ENCODE measurements at places on chromosomes 7 and 10. TPM values are rescaled to one million over a fixed set of nuclear protein-coding genes. Genes with fewer than 3 reads are reported as not detected.
A peak's percentile ranks its signal among the peaks of the same experiment; 100 is the strongest.

ENKUR gene
- not detected for total RNA-seq

NEURL1 gene
- 0.18 TPM for total RNA-seq

VAX1 gene
- total RNA-seq, result not detected

MOGAT3 gene
- total RNA-seq, result not detected

CROT gene
- total RNA-seq, result 19.5 TPM

CYP2E1 gene
- total RNA-seq, result 3.4 TPM

ST7 gene
- 35.3 TPM for total RNA-seq

- H3K4me1 ChIP-seq, result no peaks in the 10 kb centered on the region
- no peak overlapping the region for H3K27ac ChIP-seq
- no peak for DNase-seq
- H3K27me3 ChIP-seq, result no peaks in the 10 kb centered on the region
- no peak overlapping the region for H3K4me3 ChIP-seq
- peaks cover 6% of the 10 kb centered on the region for H3K36me3 ChIP-seq
These were observed 52.1 kb downstream of the TRRAP start for GRCh38 chr7:98930464-98930863.

GRCh38 chr10:2882628-2883027, 184.7 kb upstream of the PFKP start:
- no peaks in the 10 kb centered on the region for H3K36me3 ChIP-seq
- no peak overlapping the region for H3K27ac ChIP-seq
- no peaks in the 10 kb centered on the region for H3K27me3 ChIP-seq
- H3K4me1 ChIP-seq, result no peaks in the 10 kb centered on the region
- H3K4me3 ChIP-seq, result no peak overlapping the region

- no peaks in the 10 kb centered on the region for H3K27me3 ChIP-seq
- no peaks in the 10 kb centered on the region for H3K36me3 ChIP-seq
- H3K4me1 ChIP-seq, result no peaks in the 10 kb centered on the region
- no peak overlapping the region for H3K27ac ChIP-seq
- no peak for DNase-seq
These were observed 17.0 kb downstream of the COBL start for GRCh38 chr7:51299391-51300133.

DNA sequence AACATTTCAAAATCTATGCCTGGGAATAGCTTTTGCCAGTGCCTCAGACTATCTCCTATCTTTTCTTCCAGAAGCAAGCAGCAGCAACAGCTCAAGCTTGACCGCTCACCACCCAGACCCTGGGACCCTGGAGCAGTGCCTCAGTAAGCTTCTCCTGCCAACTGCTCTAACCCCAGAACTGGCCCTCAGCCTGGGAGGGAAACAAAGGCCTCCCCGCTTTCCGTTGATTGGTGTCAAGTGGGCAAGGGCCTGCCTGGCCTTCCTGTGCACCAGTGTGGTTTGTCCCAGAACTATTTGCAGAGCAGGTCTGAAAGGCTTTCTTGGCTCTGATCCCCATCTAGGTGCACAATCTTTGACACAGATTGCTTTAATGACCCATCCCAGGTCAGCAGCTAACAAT, 3.3 kb upstream of the ATP6V0A4 start:
- H3K36me3 ChIP-seq, result no peaks in the 10 kb centered on the region
- no peak overlapping the region for H3K27ac ChIP-seq
- no peak overlapping the region for H3K4me3 ChIP-seq
- no peaks in the 10 kb centered on the region for H3K27me3 ChIP-seq

DNA sequence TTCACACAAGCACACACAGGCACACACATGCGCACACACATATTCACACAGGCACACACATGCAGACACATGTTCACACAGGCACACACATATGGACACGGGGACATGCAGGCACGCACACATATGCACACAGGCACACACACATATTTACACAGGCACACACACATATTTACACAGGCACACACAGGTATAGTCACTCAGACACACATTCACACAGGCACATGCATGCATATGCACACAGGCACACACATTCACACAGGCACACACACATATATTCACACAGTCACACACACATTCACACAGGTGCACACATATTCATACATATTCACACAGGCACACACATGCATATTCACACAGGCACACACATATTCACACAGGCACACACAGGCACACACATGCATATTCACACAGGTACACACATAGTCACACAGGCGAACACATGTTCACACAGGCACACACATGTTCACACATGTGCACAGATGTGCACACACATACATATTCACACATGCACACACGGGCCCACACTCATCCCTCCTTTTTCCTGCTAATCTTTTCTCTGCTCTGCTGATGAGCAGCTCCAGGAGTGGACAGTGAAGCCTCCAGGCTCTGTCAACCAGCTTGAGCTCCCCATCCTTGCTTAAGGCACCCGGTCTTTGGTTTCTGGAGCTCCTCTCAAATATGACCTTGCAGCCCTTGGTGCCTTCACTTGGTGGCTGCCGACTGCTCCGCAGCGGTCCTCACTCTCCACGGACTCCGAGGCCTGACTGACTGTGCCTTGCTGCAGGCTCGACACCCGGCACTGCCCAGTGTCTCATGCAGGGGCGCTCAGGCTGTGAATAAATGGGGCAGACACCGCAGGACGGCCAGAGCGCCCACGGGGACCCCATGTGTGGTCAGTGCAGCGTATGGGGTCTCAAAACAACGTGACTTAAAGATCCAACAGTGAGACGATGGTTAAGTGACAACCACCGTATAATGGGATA, 581.2 kb upstream of the MGMT start:
- no peaks in the 10 kb centered on the region for H3K36me3 ChIP-seq
- no peaks in the 10 kb centered on the region for H3K27me3 ChIP-seq
- no peak overlapping the region for H3K4me3 ChIP-seq
- no peak for DNase-seq
- no peaks in the 10 kb centered on the region for H3K4me1 ChIP-seq

- H3K27me3 ChIP-seq, result no peaks in the 10 kb centered on the region
- H3K4me3 ChIP-seq, result no peak overlapping the region
- H3K36me3 ChIP-seq, result no peaks in the 10 kb centered on the region
- H3K4me1 ChIP-seq, result no peaks in the 10 kb centered on the region
These were observed 44.8 kb upstream of the NCAPG2 start for GRCh38 chr7:158749396-158749795.

DNA sequence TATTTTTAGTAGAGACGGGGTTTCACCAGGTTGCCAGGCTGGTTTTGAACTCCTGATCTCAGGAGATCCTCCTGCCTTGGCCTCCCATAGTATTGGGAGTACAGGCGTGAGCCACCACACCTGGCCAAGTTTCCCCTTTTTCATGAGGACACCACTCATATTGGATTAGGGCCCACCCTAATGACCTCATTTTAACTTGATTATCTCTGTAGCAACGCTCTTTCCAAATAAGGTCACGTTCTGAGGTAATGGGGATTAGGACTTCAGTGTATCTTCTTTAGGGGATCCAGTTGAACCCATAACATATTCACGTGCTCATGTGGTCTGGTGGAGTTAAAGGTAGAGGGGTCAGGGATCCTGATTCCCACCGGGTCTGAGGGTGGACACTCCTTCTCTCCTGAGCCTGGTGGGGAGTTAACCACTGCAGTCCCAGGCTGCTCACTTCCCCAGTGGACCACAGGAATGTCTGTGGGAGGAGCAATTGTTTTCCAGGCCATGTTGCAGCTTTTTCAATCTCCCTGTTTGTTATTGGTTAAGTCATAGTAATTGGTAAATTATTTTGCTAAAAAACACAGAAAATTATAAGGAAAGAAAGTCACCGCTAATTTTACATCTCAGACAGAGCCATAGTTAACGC, 130.5 kb downstream of the GRK5 start:
- H3K27me3 ChIP-seq, result no peaks in the 10 kb centered on the region
- peaks cover 1% of the 10 kb centered on the region for H3K4me1 ChIP-seq
- no peak for DNase-seq
- H3K36me3 ChIP-seq, result peaks cover 2% of the 10 kb centered on the region

GRCh38 chr7:92625617-92626016, 35.4 kb upstream of the FAM133B start:
- no peaks in the 10 kb centered on the region for H3K36me3 ChIP-seq
- no peak overlapping the region for H3K27ac ChIP-seq
- H3K27me3 ChIP-seq, result no peaks in the 10 kb centered on the region
- no peaks in the 10 kb centered on the region for H3K4me1 ChIP-seq
- H3K4me3 ChIP-seq, result no peak overlapping the region

GRCh38 chr7:2142386-2142785, 90.4 kb downstream of the MAD1L1 start:
- no peak overlapping the region for H3K27ac ChIP-seq
- no peak for DNase-seq
- no peaks in the 10 kb centered on the region for H3K27me3 ChIP-seq
- no peaks in the 10 kb centered on the region for H3K4me1 ChIP-seq

GRCh38 chr7:151404216-151405011, 5.4 kb downstream of the WDR86 start:
- no peak for DNase-seq
- no peaks in the 10 kb centered on the region for H3K4me1 ChIP-seq

DNA sequence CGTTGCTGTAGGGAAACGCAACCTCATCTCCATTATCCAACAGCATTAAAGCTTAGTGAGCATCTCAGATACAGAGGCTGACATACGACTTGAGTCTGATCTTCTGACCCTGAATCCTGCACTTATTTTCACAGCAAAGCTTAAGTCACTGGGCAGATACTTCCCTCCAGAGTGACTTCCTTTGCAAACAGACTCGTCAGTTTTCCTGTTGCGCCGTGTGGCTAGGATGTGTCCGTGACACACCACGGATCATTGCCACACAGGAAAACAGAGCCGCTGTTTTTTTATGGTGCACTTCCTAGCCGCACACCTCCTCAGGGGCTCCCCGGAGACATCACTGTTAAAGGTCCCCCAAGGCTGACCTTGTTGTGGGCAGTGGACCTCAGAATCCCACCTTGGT, 94.9 kb upstream of the MKI67 start:
- DNase-seq, result no peak
- H3K4me1 ChIP-seq, result no peaks in the 10 kb centered on the region
- H3K4me3 ChIP-seq, result no peak overlapping the region
- H3K27ac ChIP-seq, result no peak overlapping the region
- no peaks in the 10 kb centered on the region for H3K36me3 ChIP-seq

DNA sequence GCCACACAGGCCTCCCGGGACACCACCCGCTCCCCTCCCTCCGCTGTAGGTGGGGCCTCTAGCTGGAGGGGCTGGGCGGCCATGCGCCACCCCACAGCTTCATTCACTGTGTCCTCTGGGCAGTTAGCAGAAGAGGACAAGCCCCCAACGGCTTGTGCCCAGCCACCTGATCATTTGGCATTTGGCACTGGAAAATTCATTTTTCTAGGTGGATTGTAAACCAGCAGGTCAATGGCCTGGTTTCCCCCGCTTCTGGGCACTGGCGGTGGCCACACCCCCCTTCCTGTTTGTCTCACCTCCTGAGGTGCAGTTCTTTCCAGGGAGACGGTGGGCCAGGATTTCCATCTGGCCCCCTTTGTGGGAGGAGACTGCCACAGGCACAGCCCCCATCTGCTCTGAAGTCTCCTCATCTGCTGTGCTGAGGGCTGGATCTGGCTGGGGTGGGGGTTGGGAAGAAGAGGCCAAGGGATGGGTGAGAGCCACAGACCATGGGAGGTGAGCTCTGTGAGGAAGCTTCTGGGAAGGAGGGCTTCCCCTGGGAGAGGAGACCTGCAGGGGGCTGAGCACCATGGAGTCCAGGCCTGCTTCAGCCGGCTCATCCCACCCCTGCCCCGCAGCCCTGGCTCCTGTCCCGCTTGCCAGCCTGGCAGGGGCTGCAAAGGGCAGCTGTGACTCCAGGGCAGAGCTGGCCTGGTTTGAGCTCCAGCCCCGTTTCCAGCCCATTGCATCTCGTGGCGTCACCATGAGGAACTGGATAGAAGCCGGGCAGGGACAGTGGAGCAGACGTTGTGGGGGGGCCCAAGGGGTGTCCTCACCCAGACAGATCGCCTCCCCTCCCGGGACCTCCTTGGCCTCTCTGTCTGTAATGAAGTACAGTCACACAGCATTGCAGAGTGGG, 40.1 kb upstream of the SLC29A3 start:
- no peak for DNase-seq
- H3K27me3 ChIP-seq, result no peaks in the 10 kb centered on the region
- no peak overlapping the region for H3K4me3 ChIP-seq
- no peaks in the 10 kb centered on the region for H3K36me3 ChIP-seq

- H3K27me3 ChIP-seq, result no peaks in the 10 kb centered on the region
- peak overlapping the region; percentile 88 for H3K27ac ChIP-seq
- H3K4me1 ChIP-seq, result peaks cover 4% of the 10 kb centered on the region
- DNase-seq, result peak; percentile 48
These were observed 24.4 kb upstream of the ELN start for GRCh38 chr7:74003621-74004020.

GRCh38 chr7:120665068-120665467, 192.9 kb downstream of the TSPAN12 start:
- H3K27me3 ChIP-seq, result no peaks in the 10 kb centered on the region
- DNase-seq, result no peak
- no peak overlapping the region for H3K4me3 ChIP-seq
- H3K36me3 ChIP-seq, result no peaks in the 10 kb centered on the region

GRCh38 chr7:6545398-6546126, 5.7 kb downstream of the GRID2IP start:
- no peak overlapping the region for H3K27ac ChIP-seq
- no peaks in the 10 kb centered on the region for H3K27me3 ChIP-seq
- no peaks in the 10 kb centered on the region for H3K36me3 ChIP-seq
- no peak for DNase-seq
- no peaks in the 10 kb centered on the region for H3K4me1 ChIP-seq
- no peak overlapping the region for H3K4me3 ChIP-seq

DNA sequence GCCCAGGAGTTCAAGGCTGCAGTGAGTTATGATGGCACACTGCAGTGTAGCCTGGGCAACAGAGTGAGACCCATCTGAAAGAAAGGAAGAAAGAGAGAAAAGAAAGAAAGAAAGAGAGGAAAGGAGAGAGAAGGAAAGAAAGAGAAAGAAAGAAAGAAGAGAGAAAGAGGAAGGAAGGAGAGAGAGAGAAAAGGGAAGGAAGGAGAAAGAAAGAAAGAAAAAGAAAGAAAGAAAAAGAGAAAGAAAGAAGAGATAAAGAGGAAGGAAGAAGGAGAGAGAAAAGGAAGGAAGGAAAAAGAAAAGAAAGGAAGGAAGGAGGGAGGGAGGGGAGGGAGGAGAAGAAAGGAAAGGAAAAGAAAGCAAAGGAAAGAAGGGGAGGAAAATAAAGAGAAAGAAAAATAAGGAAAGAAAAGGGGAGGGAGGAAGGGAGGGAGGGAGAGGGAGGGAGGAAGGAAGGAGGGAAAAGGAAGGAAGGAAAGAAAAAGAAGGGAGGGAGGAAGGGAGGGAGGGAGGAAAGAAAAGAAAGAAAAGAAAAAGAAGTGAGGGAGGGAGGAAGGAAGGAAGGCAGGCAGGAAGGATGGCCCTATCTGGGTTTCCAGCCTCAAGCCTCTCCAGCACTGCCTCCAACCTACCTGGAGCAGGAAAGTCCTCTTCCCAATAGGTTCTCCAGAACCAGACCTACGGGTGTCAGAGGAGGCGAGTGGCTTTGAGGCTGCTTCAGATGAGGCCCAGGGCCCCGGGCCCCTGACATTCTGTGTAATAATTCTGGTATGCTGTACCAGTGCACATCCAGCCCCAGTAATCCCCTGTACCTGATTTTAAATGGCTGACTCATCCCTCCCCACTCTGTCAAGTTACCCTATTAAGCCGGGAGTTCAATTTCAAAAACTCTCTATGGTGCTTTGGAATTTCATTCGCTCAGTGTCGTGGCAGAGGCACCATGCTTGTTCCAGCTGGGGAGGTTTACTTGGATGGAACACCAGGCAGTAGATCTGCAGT, 6.8 kb upstream of the PARD3 start:
- H3K4me3 ChIP-seq, result no peak overlapping the region
- H3K4me1 ChIP-seq, result no peaks in the 10 kb centered on the region
- DNase-seq, result no peak
- no peak overlapping the region for H3K27ac ChIP-seq

Data from aorta (tissue), 5 donors.